NCI-H1417 (cell line): ENCODE measurements at places on chromosomes 7 and 10.
A peak's percentile ranks its signal among the peaks of the same experiment; 100 is the strongest.

GRCh38 chr7:81715984-81716588 is 53.8 kb downstream of the HGF start:
- DNase-seq = peak; percentile 41

- no peak for DNase-seq
Measured at GRCh38 chr10:11898372-11899066, 75.4 kb downstream of the PROSER2 start.

DNA sequence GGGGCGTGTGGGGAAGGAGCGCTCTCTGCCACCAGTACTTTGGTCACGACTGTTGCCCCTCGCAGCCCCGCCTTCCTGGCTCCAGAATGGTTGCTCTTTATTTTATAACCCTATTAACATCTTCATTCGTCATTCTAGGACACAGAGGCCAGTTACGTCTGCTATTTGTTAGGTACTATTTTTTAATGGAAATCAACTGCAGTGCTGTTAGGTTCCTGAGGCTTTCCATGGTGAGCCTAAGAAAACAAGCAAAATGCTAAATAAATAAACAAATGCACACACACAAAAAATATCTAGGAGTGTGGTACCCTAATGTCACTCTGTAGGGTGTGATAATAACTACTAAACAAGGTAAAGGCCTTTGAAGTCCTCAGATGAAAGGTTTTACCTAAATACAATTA is 71.1 kb downstream of the SLC37A3 start:
- no peak for DNase-seq

DNA sequence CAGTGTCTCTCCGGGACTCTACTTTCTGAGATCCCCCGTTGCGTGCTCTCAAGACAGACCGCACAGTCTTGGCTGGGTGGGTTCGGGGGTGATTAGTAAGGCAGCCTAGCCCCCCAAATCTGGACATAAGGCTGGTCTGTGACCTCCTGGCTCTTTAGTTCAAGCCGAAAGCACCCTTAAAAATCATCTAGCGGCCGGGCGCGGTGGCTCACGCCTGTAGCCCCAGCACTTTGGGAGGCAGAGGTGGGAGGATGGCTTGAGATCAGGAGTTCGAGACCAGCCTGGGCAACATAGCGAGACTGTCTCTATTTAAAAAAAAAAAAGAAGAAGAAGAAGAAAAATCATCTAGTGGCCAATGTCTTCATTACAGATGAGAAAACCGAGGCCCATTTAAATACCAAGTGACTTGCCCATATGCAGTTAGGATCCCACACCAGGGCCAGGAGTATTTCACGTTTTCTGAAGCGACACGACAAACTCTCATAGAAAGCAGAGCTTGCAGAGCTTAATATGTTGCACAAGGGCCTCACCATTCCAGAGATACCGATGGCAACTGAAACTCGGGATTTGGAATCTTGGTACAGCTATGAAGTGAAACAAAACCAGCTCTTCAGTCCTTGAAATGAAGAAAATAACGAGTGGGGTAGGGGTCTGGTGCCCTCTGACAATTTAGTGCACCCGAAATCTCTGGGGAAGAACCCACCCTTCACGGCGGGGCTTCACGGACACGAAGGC is 703 bp upstream of the HILPDA start:
- no peak for DNase-seq

GRCh38 chr7:11155883-11156282 is 182.2 kb downstream of the PHF14 start:
- no peak for DNase-seq

DNA sequence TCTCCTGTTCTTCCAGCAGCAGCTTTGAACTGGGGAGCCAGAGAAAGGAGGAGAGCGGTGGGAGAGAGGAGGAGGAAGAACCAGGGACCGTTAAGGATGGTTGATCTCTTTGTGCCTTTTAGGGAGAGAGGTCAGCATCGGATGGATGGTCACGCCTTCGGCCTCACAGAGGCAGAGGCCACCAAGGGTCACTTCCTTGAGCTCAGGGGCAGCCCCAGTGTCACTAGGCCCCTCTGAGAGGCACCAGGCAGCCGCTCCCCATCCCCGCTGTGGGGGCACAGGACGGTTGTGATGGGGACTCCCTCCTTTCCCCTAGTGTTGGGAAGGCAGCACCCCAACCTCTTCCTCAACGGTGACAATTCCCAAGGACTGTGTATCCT is 121.4 kb downstream of the DNAJB6 start:
- DNase-seq = no peak

GRCh38 chr7:74320645-74321221 is 31.5 kb downstream of the CLIP2 start:
- no peak for DNase-seq

DNA sequence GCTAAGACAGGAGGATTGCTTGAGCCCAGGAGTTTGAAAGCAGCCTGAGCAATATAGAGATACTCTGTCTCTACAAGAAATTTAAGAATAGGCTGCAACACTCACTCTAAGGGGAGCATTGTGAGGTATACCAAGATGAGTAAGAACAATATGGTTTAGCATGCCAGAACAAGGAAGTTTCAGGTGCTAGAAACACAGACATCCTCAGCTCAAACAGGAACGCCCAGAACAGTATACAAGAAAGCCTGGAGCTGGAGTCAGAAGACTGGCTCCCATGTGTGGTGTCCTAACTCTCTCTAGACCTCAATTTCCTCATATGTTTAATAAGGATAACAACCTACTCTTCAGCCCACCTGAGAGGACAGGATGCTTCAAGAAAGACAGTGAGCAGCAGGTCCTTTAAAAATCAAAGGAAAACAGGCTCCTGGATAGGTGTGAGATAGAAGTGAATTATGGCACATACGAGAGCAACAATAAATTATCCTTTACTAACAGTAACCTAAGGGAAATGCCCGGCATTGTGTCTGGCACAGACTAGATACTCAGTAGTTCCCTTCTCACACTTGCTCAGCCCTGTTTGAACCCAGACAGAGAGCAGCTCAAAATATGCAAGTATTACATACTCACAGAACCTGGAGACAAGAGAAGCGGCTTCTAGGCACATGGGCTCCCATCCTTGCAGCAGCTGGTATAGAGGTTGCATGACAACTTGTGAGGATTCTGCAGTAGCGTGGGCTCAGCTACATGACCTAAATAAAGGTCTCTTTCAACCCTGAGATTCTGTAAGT is 45.4 kb downstream of the KAT6B start:
- no peak for DNase-seq

GRCh38 chr7:5450549-5451327 is 27.1 kb upstream of the TNRC18 start:
- DNase-seq = peak; percentile 55

DNA sequence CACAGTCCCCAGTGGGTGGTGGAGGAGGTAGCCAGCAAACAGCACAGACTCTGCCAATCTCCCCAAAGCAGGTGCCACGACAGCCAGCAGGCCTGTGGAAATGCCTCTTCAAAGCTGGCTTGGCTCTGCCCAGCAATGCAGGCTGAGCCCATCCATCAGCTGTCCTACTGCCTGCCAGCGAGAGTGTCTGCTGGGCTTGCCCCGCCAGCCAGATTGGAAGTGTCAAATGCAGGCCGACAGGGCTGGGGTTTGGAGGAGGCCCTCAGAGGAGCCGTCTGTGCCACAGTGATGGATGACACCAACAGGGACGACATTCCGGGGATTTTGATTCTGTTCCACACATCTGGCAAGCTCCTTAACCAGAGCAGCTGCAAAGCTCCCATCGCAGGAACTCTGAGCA is 16.7 kb downstream of the HABP2 start:
- DNase-seq = no peak

GRCh38 chr7:151039850-151040548 is 8.3 kb upstream of the ASIC3 start:
- no peak for DNase-seq

DNA sequence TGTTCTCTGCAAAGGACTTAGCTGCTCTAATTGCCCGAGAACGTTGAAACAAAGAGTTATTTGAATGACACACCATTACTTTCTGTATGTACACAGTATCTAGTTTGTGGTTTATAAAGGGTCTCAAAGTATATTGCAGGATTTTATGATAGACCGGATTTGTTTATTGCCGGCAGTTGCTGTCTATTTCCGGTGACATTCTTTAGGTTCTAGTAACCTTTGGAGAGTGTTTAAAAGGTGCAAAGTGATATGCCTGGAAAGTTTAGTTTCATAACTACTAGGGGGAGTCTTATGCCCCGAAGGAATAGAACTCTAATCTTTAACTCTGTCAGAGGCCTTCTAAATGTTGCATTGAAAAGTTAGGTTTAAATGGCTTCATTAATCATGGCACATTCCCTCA is 63.8 kb downstream of the PAPSS2 start:
- no peak for DNase-seq

- no peak for DNase-seq
Measured at GRCh38 chr10:48284002-48284546, 9.6 kb upstream of the FRMPD2 start.

GRCh38 chr7:55537458-55537990 is 34.8 kb downstream of the VOPP1 start:
- no peak for DNase-seq

GRCh38 chr7:105902325-105902911 is 26.0 kb upstream of the ATXN7L1 start:
- DNase-seq = no peak

DNA sequence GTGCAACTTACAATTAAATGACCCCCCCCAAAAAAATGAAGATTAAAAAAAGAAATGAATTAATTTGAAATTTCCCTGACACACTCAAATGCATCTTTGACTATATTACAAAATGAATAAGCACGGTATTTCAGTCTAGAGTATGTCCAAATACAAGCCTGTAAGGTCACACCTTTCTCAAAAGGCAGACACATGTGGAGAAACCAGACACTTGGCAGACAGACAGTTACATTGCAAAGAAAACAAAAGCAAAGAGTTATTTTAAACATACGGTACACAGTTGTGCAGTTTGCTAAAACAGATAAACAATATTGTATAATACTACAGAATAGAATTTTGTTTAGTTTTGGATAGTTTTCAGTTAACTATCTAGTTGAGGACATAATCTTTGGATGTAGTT is 153.0 kb downstream of the ATE1 start:
- no peak for DNase-seq

DNA sequence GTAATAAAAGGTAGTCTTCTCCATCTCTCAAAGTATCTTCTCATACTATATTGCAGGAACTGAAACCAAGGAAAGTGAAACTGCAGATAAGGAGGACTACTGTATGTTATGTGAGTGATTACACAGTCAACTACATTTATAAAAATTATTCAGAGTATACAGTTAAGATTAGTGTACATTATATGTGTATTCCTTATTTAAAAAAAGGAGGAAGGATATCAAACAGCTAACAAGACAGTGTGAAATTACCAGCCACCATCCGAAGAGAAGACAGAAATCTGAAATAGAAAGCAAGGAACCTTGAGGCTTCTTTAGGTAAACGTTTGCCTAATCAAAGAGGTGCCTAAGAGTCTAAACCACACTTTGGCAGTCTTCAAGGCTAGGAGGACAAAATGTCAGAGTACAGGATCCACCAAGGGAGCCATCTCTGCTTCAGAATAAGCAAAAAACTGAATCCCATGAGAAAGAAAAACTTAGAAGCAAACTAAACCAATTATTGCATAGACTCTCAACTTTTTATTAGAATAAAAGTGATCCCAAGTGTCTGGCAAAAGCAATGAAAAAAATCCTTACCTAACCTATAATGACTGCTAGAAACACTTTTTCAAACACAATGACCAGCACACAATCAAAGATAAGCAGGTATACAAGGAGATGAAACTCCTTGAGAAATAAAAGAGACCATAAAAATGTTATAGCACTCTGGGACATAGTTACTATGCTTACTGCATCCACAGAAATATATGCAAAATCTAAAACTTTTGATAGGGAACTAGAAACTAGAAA is 6.4 kb downstream of the USP6NL start:
- DNase-seq = no peak

DNA sequence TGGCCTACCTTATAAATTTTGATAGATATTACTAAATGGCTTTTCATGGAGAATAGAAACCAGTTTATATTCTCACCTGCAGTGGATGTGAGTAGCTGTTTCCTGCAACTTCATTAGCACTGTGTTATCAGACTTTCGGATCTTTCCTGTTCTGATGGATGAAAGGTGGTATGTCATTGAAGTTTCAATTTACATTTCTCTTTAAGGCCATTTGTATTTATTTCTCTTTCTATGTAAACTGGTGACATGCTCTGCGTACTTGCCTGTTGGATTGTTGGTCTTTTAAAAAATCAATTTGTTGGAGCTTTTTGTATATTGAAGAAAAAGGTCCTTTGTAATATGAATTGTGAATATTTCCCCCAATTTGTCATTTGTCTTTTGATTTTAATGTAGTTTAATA is 95.8 kb upstream of the STRIP2 start:
- no peak for DNase-seq

- no peak for DNase-seq
Measured at GRCh38 chr7:90222811-90223725, 11.5 kb downstream of the STEAP2 start.

DNA sequence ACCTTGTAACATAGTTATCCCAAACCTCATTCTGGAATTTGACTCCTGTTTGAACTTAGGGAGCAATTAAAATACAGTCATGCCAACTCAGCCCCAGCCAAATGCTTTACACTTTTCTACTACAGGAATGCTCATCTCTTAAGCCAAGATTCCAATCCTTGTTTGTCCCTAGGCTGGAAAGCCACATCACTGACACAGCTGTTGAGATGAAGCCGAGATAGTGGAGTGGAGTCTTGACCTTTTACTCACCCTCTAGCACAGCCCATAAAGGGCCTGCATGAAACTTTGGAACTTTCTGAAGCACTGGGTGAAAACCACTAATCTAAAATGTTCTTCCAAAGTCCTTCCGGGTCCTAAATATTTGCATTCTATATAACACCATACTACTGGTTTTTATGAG is 247.3 kb downstream of the ETV1 start:
- DNase-seq = no peak

DNA sequence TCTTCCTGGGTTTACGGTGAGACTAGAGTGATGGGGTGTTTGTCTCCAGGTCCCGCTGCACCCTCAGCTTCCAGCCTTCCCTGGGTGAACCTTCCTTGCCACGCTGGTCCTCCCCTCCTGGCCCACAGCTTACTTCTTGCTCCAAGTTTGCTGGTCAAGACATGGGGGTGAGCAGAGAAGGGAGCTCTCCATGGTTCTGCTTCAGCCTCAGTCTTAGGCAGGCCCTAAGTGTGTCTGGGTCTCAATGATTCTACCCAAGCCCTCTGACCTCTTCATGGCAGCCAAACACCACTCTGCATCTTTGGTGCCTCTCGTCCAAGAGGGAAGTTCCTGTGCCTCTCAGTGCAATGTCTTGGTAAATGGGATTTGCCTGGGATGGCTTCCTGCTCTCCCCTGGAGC is 356.5 kb upstream of the KLF6 start:
- DNase-seq = no peak

DNA sequence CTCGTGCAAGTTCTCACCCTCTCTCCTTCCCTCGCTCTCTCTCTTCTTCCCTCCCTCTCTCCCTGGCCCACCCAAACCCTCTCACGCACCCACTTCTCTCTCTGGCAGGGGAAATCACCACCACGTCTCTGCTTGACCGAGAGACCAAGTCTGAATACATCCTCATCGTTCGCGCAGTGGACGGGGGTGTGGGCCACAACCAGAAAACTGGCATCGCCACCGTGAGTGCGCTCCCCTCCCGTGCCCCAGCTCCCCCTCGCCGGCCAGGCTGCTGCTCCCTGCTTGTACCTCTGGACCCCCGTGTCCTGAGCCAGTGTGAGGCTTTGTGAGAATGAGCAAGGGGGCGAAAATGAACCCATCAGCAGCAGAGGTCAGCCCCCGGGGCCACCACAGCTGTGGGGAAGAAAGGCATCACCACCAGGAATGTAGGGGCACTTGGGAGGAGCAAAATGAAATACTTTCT is 25.5 kb downstream of the C10orf105 start:
- DNase-seq = no peak
